GM13977 (cell line): ENCODE measurements at places on chromosomes 7 and 10.

GRCh38 chr10:48744587-48744986, 59.9 kb downstream of the WDFY4 start:
- peak; percentile 28 for DNase-seq

DNA sequence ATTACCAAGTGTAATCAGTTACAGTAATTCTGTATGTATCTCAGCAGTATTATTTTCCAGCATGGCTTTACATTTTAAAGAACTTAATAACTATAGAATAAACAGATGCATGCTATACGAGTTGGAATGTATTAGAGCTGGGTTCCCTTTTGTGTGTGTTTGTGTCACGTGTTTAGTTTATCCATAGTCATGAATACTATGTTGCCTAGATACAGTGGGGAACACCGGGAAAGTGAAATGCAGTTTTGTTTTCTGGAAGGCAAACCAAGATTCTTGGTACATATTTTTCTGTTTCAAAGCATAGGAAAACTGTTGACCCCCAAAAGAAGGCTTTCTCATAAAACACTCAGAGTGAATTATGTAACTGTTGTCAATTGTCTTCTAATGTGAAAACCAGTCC, 119.0 kb downstream of the FANK1 start:
- no peak for DNase-seq

DNA sequence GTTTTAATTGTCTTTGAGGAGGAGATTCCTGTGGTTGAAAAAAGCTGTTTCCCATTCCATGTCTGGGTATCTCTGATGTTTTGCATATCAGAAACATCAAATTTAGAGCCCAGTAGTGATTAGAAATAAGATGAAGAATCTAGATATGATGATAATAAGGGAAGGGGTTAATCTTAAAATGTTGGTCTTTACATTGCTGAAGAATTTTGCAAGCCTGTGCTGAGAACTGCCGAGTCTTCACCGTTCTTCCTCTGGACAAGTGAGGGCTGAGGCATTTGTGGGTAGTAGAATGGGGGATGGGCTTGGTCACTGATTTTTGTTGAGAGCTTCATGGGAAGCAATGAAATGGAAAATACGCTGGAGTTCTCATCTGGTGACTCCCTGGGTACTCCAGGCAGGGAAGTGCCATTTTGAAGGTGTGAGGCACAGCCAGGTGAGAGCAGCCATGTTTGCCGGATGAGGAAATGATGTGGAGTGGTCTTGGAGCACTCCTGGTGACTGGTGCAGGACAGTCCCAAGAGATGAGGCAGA, 10.2 kb downstream of the TCF7L2 start:
- DNase-seq, result no peak

DNA sequence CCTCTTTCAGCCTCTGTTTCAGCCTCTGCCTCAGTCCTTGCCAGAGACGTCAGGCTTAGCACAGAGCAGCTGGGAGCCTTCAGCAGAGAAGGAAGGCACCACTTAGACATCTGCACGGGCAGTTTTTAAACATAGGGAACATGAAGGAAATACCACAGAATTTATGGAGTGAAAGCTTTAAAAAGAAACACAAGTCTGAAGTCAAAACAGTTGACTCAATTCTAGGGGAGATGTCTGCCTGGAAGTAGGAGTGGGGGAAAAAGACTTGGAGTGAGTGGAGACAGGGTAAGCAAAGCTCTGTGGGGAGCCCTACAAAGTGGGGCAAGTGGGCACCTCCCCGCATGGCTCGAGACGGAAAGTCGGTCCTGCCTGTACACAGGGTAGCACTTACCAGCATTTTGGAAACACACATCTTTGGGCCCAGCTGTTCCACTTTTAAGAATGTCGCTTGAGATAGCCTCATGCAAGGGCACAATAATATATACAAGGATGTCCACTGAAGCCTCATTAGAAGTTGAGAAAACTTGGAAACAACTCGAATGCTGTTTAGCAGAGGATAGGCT, 5.0 kb upstream of the TBXAS1 start:
- no peak for DNase-seq

GRCh38 chr10:4649886-4650508, 176.0 kb upstream of the AKR1E2 start:
- no peak for DNase-seq

GRCh38 chr7:139886899-139887298, 57.8 kb downstream of the TBXAS1 start:
- no peak for DNase-seq

- no peak for DNase-seq
Observed at GRCh38 chr10:5731559-5731958, 46.9 kb downstream of the TASOR2 start.

- peak; percentile 60 for DNase-seq
Observed at GRCh38 chr10:30751678-30752331, 122.3 kb upstream of the LYZL2 start.

GRCh38 chr10:113681533-113682470, 2.1 kb downstream of the CASP7 start:
- DNase-seq, result peak; percentile 62

- no peak for DNase-seq
Observed at GRCh38 chr10:59960751-59961150, 54.4 kb upstream of the CCDC6 start.

DNA sequence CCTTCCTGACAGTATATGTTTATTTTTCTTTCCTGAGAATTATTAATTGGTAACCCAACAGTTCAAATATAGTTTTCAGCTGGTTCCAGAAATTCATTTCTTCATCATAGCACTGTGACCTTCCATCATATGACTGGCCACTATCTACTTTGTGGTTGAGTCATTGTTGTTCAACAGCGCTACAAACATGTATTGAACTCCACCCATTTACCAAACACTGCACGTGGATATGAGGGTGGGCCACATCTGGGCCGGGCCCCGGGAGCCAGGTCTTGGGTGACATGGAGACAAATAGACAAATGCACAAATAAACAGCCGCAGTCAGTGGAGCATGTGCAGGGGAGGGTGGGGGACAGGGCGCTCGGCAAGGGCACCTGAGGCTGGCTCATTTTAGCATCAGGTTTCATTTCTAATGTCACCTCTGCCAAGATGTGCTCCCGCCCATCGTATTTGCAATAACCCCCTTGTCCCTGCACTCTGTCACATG, 24.0 kb upstream of the EEPD1 start:
- no peak for DNase-seq

DNA sequence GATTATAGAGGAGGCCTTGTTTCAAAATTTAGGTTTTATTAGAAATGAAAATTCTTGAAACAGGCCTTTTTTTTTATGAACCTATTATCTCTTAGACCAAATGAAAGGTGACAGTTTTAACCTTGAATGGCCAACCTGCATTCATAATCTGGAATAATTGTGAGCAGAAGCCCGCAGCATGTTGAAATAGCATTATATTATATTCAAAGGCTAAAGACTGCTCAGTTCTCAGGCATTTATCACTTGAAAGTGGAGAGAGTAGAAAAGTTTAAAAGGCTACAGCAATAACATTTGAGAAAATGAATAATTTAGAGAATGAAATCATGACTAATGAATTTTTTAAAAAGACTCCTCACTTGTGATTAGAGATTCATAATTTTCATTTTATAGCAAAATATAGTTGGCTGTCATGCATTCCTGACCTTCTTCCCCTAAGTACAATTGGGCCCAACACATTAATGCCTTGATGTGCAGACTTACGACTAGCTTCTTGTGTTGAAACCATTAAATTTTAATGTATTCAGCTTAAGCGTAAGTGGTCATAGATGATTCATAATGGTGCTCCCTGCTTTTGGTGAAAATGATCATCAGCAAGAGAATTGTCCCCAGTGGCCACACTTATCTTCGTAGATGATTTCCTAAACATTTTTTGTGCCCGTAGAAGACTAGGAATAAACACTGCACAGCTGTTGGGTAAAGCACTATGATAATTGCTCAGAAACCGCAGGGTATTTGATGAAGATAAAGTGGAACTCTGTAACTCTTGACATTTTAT, 346.6 kb upstream of the BMPER start:
- no peak for DNase-seq

DNA sequence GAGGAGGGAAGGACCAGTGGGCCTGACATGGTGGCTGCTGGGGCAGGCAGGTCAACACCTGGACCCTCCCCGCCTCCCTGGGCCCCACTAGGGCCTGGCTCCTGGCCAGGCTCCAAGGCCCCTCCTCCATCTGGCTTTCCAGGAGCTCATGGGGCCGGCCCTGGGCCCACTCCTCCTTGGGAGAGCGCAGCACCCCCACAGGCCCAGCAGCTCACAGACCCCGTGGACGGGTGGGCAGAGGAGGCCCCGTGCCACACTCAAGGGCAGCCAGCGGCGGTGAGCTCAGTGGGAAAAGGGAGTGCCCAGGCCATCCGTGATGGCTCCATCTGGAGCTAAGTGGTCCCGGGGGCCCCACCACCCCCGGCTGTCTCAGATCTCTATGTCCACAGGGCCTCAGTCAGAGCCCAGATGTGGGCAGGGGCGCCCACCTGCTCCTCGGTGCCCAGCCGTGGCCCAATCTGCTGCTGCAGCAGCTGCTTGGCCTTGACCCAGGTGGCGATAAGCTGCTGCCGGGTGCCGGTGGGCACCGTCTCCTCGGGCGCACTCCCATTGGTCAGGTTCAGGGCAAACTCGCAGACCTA, 32.8 kb downstream of the CFAP46 start:
- DNase-seq, result no peak

DNA sequence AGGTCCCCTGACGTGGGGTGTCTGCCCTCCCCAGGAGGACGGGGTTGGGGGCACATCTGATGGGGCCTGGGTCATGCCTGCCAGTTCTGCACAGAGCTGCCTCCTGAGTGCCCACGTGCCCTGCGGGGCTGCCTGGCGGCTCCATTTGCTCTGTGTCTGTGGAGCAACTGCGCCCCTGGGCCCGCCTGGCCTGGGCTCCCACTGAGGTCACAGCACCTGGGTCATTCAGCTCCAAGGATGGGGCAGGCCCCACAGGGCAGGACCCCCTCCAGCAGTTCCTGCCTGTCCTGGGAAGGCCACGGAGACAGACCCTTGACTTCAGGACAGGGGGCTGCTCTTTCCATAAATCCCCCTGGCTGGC, 590.6 kb downstream of the PTPRN2 start:
- DNase-seq, result no peak

DNA sequence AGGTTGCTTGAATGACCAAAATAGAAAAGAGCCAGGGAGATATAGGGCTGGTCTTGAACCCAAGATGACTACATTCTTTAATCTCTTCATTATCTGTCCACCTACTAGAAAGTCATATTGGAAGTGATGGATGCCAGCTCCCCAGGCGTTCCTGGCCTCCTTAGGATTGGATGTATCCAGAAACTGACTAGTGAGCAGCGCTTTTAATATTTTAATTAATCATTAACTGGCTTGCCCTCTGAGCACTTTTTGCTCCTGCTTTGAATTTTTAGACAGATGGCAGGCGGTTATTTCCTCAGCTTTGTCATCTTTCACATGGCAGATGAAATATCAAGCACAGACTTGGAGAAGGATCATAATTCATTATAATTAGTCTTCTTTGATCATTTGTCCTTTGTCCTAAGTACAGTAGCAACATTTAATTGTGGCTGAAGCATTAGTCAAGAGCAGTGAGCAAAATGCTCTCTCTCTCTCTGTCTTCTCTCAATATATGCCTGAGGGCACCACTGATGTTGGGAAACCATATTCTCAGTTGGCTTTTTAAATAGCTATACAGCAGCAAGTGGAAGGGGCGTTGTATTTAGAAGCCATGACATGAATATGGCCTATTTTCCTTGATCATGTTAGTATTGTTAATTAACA, 588.0 kb downstream of the NRG3 start:
- no peak for DNase-seq

- DNase-seq, result peak; percentile 28
Observed at GRCh38 chr10:15461353-15462108, 90.4 kb upstream of the FAM171A1 start.

DNA sequence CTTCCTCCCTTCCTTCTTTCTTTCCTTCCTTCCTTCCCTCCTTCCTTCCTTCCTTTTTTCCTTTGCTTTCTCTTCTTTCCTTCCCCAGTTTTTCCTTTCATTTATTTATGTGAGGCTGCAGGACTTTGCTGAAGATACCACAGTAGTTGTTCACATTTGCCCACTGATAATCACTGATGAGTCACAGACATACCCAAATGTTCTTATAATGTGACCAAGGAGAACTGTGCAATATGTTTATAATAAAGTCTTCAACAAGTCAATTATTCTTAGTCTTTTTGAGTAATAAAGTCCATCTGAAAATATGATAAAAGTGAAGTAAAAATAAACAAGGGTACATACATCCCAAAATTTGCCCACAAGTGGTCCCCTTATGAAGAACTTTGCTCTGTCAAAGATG, 159.7 kb downstream of the GNAI1 start:
- DNase-seq, result no peak

DNA sequence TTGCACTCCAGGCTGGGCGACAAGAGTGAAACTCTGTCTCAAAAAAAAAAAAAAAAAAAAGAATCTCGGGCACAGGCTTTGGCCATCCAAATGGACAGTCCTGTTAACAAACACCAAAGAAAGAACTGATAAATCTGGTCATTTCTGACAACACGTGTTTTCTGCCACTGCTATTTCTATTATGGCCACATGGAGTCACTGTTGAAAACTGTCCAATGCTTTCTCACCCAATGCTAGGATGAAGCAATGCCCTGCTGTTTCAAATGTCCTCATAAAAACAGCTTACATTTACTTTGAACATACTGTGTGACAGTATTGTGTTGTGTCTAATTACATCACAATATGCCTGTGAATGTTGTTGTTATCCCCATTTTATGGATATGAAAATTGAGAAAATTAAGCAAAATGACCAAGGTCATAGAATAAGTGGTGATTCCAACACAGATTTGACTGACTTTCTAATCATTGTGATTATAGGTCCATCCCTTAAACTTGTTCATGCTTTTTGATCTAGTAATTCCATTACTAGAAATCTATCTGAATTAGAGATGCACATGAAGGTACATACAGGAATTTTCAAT, 19.9 kb upstream of the MAP3K8 start:
- no peak for DNase-seq

DNA sequence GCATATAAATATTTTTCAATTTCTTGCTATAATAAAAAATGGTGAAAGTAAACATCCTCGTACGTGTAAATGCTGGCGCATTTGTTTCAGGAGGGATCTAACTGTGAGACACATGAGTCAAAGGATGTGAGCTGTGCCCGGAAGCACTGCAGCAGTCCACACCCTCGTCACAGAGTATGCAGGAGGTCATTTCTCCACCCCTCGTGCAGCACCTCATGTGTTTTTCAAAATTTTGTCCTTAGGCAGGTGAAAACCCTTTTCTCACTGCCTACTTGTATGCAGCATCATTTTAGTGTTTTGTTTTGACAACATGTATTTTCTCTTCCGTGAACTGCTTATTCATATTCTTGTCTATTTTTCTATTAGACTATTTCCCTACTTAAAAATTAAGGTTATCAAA, 162.7 kb downstream of the AVL9 start:
- DNase-seq, result no peak

- DNase-seq, result no peak
Observed at GRCh38 chr7:131861620-131862346, 305.4 kb upstream of the PODXL start.

- no peak for DNase-seq
Observed at GRCh38 chr10:36771725-36772124, 353.7 kb upstream of the ANKRD30A start.

GRCh38 chr7:1370738-1371137, 88.5 kb downstream of the MICALL2 start:
- DNase-seq, result no peak

- no peak for DNase-seq
Observed at GRCh38 chr7:54841772-54842697, 83.0 kb upstream of the SEC61G start.
